Sciatic nerve (tissue), 2 donors: ENCODE measurements at places on chromosomes 12 and 14. TPM values are rescaled to one million over a fixed set of nuclear protein-coding genes. Genes with fewer than 3 reads are reported as not detected.

PTPRO gene
- 3.7 TPM for total RNA-seq

NUP107 gene
- total RNA-seq, result 51.4 TPM

- no peak for DNase-seq
Measured at GRCh38 chr14:96729889-96730288, 67.3 kb upstream of the VRK1 start.

LMO3 gene
- total RNA-seq, result 26.2 TPM

DNA sequence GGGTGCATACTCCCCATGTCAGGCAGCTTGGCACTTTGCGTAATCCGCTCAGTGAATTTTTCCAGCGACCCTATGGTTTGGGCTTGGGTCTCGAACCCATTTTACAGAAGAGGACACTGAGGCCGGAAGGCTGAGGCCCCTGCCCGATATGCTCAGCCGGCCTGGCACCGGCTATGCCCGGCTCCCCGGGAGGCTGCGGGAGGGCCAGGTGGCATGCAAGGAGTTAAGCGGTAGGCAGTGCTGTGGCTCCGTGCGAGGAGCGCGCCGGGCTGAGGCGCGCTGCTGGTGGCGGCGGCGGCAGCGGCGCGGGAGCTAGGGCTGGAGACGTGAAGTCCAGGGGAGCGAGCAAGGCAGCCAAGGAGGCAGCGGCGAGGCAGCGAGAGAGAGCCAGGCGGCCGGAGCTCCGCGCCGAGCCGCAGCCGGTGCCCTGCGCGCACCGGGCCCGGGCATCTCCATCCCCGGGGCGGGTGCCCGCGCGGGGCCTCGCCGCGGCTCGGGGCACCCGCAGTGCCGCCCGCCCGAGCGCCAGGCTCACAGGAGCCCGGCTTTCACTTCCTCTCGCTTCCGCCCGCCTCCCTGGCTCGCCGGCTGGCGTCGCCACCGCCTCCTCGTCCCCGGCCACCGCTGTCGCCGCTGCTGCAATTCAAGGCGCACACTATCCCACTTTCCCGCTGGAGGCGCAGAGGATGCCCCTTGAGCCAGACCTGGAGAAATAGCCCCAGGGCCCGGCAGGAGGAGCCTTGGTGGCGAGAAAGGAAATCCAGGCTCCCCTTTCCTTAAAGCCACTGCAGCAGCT is at the start of gene WSCD2:
Gene WSCD2 (plus strand): TSS at position 272 of the 796 bp plus-strand sequence. CDS start 66,545 bp downstream, outside the sequence.
- no peak for DNase-seq

- DNase-seq, result peak; percentile 27
Measured at GRCh38 chr14:100866666-100867630, 36.6 kb downstream of the RTL1 start.

GRCh38 chr14:90495357-90496276 is 98.8 kb downstream of the CALM1 start:
- peak; percentile 65 for DNase-seq
